ENCODE measurements at places on chromosomes 4 and X.

DNA sequence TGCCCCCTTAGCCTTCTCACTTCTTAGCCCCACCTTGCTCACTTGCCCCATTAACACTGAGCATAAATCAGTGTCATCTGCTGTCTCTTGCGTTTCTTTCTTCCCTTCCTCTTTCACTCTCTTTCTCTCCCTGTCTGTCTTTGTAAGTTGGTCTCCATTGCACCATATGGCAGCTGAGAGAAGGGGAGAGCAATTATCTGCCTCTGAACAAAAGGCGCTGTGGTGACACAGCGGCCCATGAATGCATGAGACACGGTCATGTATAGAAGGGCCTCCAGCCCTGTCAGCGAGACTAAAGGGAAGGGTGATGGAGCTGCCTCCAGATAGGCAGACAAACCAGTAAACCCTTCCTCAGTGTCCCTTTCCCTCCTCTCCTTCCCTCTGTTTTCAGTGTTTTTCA is 88.8 kb upstream of the PCDH18 start:
- no peak for DNase-seq

GRCh38 chr4:54085284-54085683 is 14.7 kb upstream of the GSX2 start:
- DNase-seq = no peak

- no peak for DNase-seq
Measured at GRCh38 chrX:73127700-73128241, 48.5 kb upstream of the PABPC1L2A start.

DNA sequence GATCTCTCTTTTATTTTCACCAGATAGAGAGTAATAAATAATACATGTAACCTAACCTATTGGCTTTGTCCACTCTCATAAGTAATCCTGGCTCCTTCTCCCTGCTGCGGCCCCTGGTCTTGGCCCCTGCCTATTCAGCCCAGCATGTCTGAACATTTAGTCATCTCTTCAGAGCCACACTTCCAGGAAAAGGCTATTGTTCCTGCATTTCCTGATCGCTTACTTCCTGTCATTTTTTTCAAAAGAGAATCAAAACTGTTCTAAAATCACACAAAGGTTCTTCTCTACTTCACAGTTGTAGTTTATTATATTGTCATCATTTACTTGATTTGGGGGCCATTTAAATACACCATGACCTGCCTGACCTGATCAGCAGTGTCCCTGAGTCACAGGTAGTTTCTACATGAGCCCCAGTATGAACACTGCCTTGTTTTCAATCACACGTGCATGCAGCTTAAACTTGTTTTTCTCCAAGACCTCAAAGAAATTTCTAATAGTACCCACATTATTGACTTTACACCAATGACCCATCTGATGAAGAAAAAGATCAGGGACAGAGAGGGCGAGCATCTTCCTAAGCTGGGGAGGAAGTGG is 47.4 kb upstream of the KDR start:
- DNase-seq = no peak

GRCh38 chr4:38917481-38918025 is 49.9 kb downstream of the FAM114A1 start:
- no peak for DNase-seq

DNA sequence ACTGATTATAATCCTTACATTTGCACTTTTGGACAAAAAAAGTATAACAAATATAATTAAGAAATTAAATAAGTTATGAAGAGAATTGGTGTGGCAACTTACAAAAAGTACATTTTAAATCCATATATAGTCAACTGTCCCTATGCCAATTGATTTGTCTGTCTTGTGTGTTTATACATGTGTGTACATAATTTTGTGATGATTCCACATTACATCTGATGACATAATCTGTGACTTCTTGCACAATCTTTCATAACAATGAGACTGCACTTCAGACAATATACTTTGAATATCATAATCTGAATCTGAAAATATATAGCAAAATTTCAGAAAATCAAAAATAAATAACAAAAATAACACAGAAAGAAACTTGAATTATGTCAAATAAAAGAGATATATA is 953.4 kb downstream of the FAT4 start:
- no peak for DNase-seq

DNA sequence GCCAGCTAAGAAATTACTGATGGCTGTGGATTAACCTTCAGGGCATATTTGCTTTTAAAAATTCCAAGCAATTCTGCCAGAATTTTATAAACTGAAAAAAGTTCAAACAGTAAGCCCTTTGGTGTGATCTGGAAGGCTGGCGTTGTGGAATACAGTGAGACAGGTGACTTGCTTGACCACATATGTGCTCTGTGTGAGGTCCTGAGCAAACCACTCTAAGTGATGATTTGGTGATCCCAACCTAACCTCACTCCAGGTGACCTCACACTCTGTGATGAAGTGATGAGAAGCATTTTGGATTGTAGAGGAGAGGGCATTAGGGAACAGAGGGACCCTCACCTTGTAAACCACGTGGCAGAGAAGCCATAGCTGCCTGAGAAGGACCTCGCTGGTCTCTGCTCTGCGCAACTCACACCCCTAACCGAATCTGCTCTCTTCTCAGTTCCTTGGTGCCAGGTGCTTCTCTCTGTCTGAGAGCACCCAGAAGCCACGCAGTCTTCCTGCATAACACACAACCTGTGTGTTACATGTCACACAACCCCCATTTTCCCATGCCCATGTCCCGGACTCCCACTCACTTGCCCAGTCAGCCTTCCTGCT is 106.3 kb downstream of the ENPP6 start:
- no peak for DNase-seq

All from cortex of kidney (tissue), 1 donor.